ENCODE measurements at places on chromosomes 16 and 17.

- DNase-seq, result no peak
Observed at GRCh38 chr17:71360301-71360700, 760.5 kb upstream of the SOX9 start.

DNA sequence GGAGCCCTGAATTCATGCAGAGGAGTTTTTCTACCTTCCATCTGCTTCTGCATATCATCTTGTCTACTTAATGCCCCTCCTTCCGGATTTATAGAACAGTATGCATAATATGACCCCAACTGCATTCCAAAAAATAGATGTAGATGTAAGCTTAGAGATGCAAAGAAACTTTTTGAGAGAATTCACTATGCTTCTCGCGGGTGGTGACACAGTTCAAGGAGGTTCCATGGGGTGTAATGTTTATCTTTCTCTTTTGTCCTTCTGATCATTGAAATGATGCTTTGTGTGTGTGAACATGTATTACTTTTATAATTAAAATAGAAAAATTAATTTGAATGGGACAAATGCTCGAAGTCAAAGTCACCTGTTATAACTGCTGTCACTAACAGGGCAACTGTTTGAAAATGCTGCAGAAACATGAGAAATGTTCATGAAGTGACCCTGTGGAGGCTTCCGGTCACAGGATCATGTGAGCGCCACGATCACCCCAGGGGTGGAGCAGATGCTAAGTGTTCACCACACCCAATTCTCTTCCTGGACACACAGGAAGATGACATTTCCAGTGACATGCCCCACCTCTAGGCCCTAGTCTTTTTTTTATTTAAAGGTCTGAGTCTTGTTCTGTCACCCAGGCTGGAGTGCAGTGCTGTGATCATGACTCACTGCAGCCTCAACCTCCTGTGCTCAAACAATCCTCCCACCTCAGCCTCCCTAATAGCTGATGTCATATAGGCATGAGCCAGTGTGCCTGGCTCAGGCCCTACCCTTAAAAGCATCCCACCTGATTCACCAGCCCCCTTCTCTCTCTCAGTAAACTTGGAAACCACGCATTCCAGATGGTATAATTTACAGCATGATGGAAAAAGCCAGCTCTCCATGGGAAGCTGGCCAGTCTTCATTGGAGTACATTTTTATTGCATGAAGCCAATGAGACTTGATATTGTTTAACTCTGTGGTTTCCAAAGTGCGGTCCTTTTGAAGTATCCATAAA lies 21.0 kb upstream of the AGRP start:
- DNase-seq, result no peak

DNA sequence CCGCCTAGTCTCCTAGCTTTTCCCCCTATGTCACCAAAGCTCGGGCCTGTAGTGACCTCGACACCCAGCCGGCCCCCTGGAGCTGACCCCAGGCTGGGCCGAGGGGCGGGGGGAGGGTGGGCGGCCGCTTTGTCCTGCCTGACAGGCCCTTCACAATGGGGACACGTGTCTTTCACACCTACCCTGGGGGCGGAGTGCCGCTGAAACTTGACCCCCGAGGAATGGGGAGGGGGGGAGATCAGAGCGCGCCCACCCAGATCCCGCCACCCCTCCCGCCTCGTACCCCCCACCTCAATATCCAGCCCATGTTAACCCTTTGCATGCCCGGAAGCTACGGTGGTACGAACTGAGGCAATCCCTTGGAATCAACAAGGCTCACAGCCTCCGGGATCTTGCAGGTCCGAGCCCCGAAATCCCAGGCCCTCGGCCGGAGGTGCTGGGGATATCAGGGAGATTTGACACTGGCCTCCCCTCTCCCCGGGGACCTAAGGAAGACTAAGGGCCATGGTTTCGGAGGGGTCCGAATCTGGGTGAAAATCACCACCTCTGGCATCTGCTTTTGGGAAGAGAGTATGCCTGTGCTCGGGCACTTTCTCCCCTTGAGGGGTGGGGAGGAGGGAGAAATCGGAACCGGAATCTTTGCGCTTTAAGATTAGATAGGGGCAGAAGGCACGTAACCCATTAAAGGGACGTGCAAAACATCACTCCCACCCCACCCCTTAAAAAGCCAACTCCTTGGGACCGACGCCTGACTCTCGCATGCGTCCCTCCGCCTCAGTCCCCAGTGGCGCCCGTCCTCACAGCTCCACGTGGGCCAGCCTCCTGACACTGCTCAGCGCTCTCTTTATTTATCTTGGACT lies 2.6 kb downstream of the NOG start:
- no peak for DNase-seq

DNA sequence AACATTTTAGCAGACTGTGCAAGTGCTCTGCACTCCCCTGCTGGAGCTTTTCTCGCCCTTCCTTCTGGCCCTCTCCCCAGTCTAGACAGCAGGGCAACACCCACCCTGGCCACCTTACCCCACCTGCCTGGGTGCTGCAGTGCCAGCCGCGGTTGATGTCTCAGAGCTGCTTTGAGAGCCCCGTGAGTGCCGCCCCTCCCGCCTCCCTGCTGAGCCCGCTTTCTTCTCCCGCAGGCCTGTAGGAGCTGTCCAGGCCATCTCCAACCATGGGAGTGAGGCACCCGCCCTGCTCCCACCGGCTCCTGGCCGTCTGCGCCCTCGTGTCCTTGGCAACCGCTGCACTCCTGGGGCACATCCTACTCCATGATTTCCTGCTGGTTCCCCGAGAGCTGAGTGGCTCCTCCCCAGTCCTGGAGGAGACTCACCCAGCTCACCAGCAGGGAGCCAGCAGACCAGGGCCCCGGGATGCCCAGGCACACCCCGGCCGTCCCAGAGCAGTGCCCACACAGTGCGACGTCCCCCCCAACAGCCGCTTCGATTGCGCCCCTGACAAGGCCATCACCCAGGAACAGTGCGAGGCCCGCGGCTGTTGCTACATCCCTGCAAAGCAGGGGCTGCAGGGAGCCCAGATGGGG lies 3.1 kb downstream of the GAA start:
- no peak for DNase-seq

DNA sequence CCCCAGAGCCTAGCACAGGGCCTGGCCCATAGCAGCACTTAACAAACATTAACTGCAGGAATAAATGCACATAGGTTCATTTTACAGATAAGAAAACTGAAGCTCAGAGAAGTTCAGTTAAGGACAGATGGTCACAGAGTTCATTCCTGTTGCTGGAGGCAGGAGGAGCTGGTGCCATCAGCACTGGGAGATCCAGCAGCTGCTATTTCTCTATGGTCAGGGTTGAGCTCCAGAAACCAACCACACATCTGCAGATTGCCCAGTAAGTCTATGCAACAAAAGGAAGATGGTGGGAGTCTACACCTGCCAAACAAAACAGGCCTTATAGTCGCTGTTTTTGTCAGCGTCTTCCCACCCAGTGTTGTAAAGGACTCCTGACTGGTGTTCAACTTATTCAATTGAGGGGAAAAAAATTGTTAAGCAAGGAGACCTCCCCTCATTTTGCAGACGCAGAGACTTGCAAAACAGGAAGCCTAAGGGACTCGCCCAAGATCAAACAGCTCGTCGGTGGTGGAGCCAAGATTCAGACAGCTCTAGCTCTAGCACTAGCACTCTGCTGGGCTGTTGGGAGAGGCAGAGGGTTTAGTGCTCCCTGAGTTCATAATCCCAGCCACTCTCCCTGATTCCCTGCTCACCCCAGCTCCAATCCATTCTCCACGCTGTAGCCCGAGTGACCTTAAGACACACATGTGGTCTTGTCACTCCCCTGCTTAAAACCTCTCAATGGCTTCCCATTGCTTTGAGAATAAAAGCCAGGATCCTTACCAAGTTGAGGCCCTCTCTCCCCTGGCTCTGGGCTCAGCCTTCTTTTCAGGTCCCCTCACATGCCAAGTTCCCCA lies 9.0 kb downstream of the NOG start:
- no peak for DNase-seq

DNA sequence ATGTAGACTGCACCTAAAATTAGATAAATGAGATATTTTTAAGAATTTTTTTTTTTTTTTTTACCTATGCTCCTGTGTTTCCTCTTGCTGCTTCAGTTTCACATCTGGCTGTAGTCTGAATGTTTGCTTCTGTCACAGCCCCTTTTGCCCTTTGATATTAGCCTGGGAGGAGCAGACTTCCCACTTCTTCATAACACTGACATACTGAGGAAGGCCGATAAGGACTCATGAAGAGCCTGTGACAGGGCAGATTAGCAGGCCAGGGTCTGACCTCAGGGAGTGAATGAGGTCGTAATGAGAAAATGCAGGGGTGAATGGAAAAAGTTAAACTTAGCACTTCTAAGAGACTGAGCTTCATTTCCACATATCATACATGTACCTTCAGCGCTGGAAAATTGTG lies at the start of gene SLFN14:
Gene SLFN14 (minus strand): TSS at position 117 of the 400 bp plus-strand sequence. CDS start 2,757 bp downstream, outside the sequence.
- DNase-seq, result no peak

DNA sequence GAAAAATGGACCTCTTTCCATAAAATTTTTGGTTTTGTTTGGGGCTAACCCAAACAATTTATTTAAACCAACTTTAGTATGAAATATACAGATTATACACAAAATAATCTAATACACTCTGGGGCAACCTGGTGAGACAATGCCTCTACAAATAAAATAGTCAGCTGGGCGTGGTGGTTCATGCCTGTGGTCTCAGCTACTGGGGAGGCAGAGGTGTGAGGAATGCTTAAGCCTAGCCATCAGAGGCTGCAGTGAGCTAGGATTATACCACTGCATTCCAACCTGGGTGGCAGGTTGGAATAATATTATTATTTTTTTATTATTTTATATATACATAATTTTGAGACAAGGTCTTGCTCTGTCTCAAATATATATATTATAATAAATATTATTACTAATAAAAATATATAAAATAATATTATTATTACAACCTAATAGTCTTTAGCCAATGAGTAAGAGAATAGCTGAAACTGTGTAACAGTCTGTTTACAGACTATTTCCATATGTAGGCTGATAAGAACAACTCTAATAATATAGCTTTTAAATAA lies 50.5 kb downstream of the GLG1 start:
- no peak for DNase-seq

DNA sequence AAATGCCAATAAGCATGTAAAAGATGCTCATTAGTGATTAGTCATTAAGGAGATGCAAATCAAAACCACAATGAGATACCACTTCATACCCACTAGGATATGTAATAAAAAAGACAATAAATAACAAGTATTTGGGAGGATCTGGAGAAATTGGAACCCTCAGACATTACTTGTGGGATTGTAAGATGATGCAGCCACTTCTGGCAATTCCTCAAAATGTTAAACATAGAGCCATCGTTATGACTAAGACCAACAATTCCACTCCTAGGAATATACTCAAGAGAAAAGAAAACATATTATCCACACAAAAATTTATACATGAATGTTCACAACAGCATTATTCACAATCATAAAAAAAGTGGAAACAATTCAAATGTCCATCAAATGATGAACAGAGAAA lies 336.2 kb upstream of the PMFBP1 start:
- no peak for DNase-seq

GRCh38 chr17:74211912-74212208 lies 1.5 kb upstream of the TTYH2 start:
- no peak for DNase-seq

GRCh38 chr16:8537691-8538342 lies 52.5 kb downstream of the TMEM114 start:
- no peak for DNase-seq

- DNase-seq, result no peak
Observed at GRCh38 chr16:59632276-59632855, 898.2 kb upstream of the GOT2 start.

DNA sequence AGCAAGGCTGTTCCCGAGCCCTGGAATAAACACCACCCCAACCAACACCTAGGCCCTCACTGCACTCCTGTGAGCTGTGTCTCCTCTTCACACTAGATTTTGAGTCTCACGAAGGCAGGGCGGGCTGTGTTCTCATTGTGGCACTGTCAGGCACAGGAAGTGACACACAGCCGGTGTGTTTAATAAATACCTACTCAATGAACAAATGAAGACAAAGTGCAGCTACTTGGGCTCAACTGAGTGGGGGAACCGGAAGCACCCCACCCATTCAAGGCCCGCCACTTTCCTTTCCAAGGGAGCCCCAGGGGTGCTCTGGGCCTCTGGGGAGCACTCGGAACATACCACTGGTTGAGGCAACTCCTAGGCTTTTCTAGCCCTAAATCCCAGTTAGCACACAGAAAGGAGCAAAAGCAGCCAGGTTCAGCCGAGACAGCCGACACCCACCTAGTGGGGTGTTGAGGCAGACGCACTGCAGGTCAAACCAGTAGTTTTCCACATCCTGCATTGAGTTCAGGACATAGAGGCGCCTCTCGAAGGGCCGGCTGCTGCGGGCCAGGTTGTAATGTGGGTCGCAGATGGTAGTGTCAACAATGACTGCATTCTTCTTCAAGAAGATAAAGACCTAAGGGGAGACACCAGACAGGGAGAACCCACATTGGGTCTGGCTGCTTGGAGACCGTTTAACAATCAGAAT lies 57.7 kb downstream of the GTF3C1 start:
- no peak for DNase-seq

- peak; percentile 49 for DNase-seq
Observed at GRCh38 chr16:78289844-78290277, 190.4 kb downstream of the WWOX start.

DNA sequence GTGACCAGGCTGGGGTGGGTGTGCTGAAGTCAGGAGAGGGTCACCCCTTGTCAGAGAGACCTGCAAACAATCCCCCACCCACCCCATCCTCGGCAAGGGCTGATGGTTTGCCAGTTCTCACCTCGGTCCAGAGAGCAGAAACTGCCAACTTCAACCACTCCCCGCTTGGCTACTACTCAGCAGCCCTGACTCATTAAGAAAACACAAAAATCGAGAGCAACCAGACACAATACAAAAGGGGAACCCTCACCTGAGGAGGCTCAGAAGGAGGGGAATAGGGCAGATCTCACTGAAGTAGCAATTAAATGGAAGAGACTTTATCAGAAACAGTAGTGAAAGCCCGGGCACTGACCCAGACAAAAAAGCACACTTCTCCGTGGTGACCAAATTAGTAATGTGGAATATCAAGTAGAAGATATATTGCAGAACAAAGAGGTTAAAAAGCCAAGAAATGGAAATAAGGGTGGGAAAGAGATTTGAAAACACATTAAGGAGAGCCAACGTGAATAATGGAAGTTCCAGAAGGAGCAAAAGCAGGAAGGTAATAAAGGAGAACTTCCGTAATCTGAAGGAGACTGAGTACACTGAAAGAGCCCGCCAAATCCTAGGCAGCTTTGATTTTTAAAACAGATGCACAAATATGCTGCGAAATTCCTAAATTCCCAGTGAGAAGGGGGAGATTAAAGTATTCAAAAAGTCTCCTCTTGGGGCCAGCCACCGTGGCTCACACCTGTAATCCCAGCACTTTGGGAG lies 23.6 kb downstream of the CENPV start:
- no peak for DNase-seq

DNA sequence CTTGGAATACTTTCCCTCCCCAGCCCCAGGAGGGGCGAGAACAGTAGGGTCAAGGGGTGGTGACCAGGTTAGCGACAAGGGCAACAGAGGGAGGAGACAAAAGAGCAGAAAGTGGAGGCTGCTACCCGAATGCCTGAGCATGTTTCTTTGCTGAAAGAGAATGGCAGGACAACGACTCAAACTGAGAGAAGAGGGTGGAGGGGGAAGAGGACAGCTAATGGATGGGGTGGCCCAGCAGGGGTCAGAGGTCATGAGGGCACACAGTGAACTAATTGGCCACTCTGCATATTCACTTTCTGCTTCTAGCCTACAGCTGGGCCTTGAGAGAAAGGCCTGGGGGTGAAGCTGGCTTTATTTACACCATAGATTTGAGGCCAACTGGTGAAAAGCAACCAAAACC lies 19.1 kb upstream of the DDX52 start:
- DNase-seq, result no peak
